ENCODE measurements at places on chromosomes 1 and 21. TPM values are rescaled to one million over a fixed set of nuclear protein-coding genes. Genes with fewer than 3 reads are reported as not detected.

DNA sequence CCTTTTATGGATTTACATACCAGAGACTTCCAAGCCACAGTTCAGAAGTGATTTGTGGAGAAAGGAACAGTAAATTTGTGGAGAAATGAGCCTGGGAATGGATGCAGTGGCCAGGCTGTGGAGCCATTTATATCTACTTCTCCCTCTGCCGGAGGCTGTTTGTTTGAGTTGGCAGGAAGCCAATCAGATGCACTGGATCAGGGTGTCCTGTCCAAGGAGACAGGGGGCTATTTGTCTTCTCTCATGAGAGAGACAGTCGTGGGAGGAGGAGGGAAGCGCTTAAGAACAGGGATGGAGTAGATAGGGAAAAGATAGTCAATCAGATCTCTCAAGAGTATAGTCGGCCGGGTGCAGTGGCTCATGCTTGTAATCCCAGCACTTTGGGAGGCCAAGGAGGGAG is 2.8 kb upstream of the HAPLN2 start:
- DNase-seq, result peak; percentile 64

GRCh38 chr1:10685196-10685807 is 111.1 kb downstream of the CASZ1 start:
- DNase-seq, result no peak

- DNase-seq, result no peak
Measured at GRCh38 chr1:204278958-204279357, 65.2 kb upstream of the GOLT1A start.

DNA sequence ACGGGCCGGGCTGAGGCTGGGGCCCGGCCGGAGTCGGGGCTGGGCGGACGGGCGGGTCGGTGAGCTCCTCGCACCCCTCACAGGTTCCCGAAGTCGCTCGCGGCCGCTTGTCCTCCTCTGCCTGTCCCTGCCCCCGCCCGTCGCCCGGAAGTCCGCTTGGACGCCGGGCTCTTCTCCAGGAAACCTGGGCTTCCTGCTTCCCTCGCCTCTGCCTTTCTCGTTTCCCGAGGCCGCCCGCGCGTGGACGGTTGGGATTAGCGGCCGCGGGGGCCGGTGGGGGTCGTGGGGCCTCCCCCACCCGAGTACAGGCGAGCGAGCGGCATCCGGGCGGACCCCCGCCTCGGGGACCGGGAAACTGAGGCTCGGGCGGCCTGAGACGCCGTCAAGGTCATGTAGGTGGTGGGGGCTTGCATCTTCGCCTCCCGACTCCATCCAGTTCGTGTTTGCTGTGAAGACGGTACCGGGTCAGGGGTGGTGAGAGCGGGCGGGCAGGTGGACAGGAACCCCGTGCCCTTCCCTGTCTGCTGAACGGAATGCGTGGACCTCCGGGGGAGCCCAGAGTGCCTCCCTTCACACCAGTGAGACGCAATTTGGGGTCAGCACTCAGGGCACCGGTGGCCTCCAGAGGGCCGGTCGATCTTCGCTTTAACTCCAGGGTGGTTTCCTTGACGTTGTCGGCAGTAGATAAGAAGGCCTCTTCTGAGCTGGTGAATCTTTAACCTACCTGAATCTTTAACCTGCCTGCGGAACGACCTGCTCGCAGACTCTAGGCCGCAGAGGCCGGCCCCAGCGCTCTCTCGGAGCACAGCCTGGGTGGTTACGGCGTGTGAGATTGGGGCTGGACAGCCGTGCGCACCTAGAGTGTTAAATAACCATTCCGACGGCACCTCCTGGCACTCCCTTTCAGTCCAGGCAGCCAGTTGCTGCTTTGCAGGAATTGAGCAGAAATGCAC is 686 bp downstream of the ARF1 start:
- peak; percentile 29 for DNase-seq

Gene ADAMTS5
- polyA plus RNA-seq, result not detected

Gene PTGS2
- polyA plus RNA-seq, result 84.6 TPM

Gene ECM1
- 20.5 TPM for polyA plus RNA-seq

All from endothelial cell of umbilical vein (primary cell).